ENCODE measurements at places on chromosomes 3 and 15.

- no peak for DNase-seq
Measured at GRCh38 chr3:72614394-72615074, 233.7 kb downstream of the SHQ1 start.

- no peak for DNase-seq
Measured at GRCh38 chr3:114863848-114864247, 283.2 kb downstream of the ZBTB20 start.

- no peak for DNase-seq
Measured at GRCh38 chr15:75061272-75061671, 37.9 kb downstream of the PPCDC start.

DNA sequence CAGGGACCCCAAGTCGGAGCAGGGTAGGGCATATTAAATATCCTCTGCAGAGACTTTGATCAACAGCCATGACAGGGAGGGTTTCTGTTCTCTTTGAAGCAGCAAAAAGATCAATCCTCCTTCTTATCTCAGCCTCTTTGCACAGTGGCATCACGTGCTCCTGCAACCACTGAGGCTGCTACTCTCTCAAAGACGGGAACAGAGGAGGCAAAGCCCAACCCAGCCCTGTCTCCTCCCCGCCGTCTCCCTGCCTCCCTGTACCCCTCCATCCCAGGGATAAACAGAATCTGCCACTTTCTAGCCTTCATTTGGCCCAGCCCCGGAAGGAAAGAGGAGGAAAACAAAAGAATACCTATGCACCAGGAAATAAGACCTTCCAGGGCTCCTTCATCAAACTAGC, 7.5 kb upstream of the TBC1D21 start:
- no peak for DNase-seq

- no peak for DNase-seq
Measured at GRCh38 chr3:75262661-75263060, 401.5 kb upstream of the FRG2C start.

- no peak for DNase-seq
Measured at GRCh38 chr15:68403161-68403941, 28.6 kb downstream of the ITGA11 start.

DNA sequence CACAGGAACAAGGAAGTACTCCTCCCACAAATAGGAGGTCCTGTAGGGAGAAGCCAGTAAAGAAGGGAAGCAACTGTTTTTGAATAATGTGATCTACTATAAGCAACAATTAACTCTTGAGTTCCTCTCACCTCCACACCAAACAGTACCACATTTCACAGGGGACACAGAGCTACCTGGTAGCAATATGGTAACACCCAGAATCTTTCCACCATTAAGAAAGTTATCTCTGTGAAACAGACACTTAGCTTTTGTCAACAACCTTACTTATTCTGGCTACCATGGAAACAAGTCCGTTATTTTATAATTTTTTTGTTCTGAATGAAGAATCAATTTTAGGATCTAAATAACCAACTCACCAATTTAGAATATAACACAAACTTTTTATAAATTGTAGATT, 49.5 kb downstream of the TBL1XR1 start:
- no peak for DNase-seq

DNA sequence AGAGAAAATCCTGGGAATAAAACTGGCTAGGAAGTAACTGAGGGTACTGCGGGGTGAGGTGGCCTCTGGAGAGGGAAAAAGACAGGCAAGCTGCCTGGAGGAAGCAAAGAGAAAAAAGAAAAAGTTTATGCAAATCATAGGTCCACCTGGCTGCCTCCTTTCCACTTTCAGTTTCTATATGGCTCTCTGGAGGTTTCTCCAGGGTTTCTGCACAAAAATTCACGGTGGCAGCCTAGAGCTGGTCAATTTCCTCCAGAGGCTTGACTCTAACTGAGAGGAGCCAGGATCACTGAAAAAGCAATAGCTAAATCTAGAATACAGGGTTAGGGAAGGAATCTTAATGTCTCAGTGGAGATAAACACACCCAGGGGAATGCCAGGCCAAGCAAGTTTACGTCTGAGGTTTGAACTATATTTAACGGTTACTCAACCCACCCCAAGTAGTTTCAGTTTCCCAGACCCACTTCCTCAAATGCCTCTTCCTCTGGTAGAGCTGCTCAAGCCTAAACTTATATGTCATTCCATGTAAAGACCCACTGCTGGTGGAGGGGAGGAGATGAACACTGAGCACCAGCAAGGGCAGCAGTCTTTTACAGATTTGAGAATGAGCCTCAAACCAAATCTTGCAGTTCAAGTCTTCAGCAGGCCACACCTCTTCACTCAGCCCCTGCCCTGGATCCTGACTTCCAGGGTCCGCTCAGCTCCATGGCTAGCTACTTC, 5.7 kb downstream of the LYSMD2 start:
- DNase-seq: no peak

DNA sequence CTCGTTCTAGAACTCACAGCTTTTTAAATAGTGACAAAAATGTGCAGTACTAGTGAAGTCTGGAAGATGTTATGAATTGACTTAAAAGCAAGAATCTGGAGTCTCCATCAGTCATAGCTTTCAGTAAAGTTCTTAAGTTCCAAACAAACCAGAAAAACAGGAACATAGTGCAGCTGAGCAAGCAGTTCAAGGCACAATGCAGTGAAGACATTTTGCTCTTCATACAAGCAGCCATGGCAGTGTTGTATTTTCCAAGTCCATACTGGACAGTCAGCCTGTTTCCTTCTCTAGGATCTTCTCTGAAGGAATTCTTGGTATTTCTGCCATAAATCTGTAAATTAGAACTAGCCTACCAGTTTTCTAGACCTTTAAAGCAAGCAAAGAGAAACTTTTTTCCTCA, 90.5 kb downstream of the LRRC28 start:
- no peak for DNase-seq

- no peak for DNase-seq
Measured at GRCh38 chr3:108051005-108051404, 39.8 kb downstream of the CD47 start.

GRCh38 chr3:174440253-174440701, 418.9 kb upstream of the NAALADL2 start:
- no peak for DNase-seq

DNA sequence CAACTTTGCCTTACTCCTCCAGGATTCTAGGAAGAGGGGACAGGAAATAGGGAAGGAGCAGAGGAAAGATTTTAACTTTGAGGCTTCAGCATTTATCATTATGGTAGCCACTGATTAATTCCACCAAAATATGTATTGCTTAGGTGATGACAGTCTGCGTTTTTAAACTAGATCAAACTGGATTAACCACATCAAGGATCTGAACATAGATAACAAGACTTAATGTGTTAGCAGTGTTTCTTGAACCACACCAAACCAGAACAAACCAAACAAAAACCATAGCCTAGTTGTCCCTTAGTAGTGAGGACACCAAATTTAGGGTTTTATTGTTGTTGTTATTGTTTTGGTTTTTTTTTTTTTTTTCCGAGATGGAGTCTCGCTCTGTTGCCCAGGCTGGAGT, 113.5 kb upstream of the LMOD3 start:
- DNase-seq: no peak

- DNase-seq: no peak
Measured at GRCh38 chr3:59072681-59073080, 22.9 kb upstream of the CFAP20DC start.

DNA sequence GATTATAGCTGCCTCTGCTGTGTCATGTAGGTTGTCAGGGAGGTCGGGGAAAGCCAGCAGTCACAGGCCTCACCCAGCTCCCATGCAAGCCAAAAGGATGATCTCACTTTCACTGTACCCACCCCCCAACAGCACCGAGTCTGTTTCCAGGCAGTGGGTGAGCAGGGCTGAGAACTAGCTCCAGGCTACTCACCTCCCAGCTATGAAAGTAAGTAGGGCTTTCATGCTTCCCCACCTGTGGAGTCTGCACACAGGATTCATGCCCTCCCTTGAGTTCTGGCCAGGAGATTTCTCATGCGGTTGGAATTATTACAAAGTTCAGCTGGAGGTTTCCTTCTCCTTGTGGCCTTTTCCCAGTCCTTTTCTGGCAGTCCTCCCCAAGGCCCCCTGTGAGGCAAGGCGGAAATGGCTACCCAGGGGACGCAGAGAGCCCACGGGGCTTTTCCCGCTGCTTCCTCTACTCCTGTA, 356.2 kb downstream of the SV2B start:
- DNase-seq: no peak

DNA sequence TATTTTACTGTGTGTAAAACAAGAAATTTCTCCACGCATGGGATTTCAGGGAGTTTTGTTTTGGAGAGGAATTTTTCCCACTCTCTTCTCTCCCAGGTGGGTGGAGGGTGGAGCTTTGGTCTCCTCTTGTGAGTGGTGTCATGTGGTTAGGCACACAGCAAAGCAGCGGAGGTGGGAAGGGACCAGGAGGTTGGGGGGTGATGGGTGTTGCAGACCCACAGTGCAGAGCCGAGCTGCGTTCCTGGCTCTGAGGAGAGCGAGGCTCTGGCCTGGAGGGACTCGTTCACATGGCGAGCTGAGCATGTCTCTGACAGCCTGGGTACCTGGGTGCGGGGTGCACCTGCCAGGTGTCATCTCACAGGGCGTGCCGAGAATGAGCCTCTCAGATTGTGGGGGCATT, 87.8 kb downstream of the RYR3 start:
- no peak for DNase-seq

GRCh38 chr3:46065294-46065705, 38.0 kb upstream of the XCR1 start:
- no peak for DNase-seq

DNA sequence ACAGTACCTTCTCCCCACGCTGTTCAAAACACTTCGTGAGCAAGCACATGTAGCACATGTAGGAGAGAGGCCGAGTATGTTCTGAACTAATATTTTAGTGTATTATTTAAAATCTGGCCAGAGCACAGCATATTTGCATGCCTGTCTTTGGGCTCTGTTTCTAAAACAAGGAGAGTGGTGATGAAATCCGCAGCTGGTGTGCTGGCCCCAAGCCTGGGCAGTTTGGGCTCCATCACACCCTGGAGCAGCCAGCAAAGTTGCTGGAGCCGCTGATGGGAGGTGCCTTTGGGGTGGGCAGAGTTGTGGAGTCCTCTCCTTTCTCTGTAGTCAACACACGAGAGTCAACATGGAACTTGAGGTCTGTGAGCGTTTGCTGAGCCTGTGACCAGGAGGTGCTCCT, 116.6 kb downstream of the SLCO3A1 start:
- no peak for DNase-seq

DNA sequence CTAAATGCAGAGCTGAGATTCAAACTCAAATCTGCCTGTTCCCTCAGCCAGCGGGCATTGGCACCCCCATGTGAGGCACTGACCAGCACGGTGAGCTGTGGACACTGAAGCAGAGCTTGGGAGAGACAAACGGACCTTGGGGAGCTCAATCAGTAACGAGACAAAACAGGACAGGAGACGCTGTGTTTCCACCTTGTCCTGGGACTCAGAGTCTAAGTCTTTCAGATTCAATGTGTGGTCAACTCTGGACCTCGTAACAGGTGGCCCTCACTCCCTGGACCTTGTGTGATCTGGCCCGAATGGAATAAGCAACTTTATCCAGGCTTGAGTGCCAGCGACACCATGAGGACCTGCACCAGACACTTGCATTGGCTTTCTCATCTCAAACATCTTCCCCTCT, 232.5 kb downstream of the UACA start:
- no peak for DNase-seq

GRCh38 chr15:69164807-69165636, 4.6 kb downstream of the GLCE start:
- no peak for DNase-seq

DNA sequence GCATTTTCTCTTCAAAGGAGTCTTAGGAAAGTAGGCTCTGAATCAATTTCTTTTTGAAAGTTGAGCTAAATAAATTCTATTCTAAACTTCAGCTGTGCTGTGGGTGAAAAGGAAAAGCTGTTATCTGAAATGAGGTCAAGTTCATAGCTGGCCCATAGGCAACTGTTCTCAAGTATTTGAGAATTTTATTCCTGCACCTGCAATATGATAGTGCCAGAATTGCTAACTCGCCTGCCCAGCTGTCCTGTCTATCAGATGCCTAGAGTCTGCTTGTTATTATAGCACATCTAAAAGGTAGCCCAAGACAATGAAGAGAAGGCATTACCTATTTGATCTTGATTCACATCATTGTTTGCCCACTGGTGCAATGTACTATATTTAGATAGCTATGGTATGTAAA, 798.7 kb downstream of the DIPK2A start:
- DNase-seq: no peak

- no peak for DNase-seq
Measured at GRCh38 chr15:40388941-40389823, 6.7 kb downstream of the KNSTRN start.

- peak; percentile 34 for DNase-seq
Measured at GRCh38 chr3:100089812-100090668, 24.3 kb downstream of the FILIP1L start.

- DNase-seq: no peak
Measured at GRCh38 chr3:98884675-98885371, 16.7 kb downstream of the DCBLD2 start.

DNA sequence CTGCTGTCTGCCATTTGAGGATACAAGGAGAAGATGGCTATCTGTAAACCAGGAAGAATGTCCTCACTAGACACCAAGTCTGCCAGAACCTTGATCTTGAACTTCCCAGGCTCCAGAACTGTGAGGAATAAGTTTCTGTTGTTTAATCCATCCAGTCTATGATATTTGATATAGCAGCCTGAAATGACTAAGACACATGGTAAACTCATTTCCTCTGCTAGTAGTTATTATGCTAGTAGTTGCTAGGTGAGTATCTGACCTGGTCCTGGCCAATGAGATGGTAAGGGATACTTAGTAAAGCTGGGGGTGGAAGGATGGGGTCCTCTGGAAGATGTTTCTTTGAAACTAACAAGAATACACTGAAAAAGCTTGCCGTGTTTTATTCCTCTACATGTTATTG, 280.7 kb upstream of the ARHGEF26 start:
- DNase-seq: no peak

GRCh38 chr15:80180468-80180867, 27.7 kb downstream of the FAH start:
- DNase-seq: no peak

DNA sequence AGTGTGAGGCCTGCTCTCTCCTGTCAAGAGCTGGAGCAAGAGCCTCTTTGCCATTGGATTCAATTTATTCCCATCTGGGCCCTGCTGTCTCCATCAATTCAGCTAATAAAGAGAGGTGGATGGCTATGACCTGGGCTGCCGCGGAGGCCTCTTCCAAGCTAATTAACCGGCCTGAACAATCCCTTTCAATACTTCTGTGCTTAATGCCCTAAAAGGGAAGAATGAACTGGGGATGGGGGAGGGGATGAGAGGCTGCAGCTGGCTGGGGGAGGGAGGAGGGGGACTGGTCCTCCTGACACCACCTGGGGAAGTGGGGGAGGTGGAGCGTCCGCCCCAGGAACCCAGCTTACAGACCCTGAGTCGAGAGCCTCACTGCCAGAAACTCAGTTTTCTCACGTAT, 33.4 kb upstream of the PRR23E start:
- DNase-seq: no peak

- no peak for DNase-seq
Measured at GRCh38 chr15:85727068-85727467, 67.7 kb downstream of the KLHL25 start.

GRCh38 chr3:62558549-62559112, 185.3 kb upstream of the FEZF2 start:
- peak; percentile 55 for DNase-seq
